ENCODE measurements at places on chromosomes 1 and 21.

DNA sequence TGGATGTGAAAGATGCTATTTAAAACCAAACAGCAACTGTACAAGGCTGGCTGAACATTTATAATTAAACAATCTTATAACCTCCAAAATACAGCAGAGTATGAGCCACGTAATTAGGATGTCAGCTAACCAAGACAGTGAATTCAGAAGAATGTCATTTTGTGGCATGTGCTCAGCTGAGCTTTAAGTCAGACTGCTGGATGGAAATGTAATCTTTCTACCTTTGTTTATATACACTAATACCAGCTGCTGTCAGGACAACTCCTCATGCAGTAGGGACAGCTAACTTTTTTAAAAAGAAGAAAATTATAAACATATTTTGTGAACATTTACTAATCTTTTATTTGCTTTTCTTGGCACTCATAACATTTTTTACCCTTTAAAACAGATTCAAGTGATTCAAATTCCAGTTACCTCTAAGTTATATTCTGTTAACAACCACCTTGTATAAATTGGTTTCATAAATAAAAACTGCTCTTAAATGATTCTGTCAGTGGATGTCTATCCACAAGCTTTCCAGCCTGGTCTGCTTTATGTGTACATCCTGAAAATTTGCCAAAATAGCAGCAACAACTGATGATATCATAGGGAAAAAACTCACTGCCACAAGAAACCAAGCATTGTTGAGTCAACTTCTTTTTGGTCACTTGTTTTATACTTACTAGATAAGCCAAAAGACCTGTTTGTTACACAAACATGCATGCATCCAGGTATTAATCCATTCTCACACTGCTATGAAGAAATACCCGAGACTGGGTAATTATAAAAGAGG is 36.1 kb downstream of the DPH5 start:
- no peak for DNase-seq

DNA sequence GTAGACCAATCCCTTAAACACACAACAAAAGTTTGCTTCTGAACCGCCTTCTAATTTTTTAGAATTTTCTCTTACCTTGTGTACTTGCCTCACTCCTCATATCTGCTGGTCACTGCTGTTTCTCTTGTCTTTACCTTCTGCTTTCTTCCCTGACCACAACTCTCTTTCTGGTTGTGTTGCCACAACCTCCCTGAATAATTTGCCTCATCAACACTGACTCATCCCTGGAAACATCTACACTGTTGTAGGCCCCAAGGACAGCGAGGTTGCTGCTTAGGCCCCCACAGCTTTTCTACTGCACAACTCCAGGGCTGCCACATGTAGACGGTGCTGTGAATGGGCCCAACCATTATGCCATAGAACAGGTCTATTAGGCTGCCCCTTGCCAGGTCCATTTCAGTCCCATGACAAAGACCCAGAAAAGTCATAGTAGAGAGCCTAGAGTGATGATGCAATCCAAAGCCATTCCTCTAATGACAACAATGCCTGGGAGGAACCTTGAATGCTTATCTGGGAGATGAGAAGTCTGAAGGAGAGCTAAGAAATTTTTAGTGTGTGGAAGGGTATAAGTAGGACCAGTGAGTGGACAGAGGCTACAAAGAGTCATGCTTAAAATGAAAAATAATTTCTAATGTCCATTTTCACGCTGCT is 36.6 kb upstream of the LCE5A start:
- no peak for DNase-seq

DNA sequence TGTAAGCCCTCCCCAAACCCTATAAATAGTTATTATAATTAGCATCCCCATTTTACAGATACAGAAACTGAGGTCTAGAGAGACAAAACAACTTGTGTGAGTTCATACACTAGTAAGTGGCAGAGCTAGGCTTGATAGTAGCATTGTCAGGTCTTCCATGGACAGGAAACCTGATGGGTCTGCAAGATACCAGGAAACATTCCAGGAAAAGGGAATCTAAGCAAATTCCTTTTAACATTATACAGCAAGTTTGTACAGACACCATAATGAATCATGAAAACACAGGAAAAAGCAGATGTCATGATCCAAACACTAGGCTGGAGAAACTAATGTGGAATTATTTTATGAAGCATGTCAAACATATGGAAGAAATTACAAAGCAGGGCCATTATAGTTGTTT is 89.1 kb upstream of the KCNK2 start:
- DNase-seq: no peak

DNA sequence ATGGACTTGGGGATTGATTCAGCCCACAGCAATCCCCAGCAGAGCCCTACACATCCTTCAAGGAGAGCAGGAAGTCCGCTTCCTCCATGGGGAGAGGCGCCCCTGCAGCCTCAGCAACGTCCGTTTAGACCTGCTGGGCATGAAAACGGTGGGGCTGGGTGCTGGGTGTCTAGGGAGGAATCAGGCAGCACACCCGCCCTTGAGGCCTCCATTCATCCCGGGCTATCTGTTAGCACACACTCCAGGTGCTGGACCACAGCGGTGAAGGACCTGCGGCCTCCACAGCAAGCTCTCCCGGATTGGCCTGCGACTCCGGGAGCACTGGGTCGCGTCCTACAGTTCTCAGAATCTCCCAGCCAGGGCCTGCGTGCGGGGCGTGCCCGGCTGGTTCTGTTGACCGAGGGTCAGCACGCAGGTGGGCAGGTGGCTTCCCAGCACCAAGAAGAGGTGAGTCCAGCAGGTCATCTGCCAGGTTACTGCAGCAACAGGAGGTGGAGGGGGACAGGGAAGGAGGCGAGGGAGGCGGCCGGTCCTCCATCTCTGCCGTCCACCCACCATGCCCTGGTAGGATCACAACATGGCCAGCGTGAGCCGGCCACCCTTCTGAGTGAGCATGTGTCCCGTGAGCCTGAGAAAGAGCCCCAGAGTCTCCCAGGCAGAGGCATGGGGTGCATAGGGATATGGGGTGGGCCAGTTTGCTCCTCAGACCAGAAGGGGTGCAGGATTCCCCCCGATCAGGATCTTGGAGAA is 96.6 kb downstream of the RIPK4 start:
- DNase-seq: no peak

GRCh38 chr1:166032572-166033371 is 134.0 kb downstream of the FAM78B start:
- DNase-seq: peak; percentile 31

GRCh38 chr21:21064353-21064752 is 66.1 kb downstream of the NCAM2 start:
- no peak for DNase-seq

DNA sequence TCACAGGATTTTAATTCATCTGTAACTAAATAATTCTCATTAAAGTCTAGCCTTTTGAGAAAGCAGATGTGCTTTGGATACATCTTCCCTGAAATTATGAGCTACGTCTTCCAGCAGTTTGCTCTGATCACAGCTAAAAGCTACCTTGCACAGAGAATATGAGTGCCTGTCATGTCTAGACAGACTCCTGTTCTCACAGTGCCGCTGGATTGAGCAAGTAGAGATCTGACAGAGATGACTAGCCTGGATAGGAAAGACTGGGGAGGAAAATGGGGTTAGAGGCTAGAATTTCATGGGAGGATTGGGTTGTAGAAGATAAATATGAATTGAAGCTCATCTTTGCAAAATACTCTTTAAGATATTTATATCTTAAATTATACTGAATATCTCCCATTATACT is 24.1 kb downstream of the CEPT1 start:
- no peak for DNase-seq

GRCh38 chr1:98817821-98818220 is 156.3 kb downstream of the SNX7 start:
- no peak for DNase-seq

DNA sequence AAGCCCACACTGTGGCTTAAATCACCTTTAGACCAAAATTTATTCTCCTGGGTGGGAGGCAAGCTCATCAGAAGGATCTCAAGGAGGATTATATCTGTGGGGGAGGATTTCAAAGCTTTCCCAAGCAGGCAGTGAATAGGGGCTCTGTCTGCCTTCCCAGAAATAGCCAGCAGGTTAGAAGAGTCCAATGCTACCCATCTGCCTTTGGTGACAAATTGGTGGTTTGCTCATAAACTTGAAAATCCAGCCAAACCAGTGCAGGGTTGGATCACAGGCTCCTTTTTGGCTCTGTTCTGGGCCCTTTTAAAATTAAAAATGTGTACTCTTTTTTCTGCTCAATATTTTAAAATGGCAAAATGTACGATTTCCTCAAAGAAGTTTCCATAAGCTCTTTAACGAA is 118.9 kb upstream of the ZC3H11B start:
- DNase-seq: no peak

DNA sequence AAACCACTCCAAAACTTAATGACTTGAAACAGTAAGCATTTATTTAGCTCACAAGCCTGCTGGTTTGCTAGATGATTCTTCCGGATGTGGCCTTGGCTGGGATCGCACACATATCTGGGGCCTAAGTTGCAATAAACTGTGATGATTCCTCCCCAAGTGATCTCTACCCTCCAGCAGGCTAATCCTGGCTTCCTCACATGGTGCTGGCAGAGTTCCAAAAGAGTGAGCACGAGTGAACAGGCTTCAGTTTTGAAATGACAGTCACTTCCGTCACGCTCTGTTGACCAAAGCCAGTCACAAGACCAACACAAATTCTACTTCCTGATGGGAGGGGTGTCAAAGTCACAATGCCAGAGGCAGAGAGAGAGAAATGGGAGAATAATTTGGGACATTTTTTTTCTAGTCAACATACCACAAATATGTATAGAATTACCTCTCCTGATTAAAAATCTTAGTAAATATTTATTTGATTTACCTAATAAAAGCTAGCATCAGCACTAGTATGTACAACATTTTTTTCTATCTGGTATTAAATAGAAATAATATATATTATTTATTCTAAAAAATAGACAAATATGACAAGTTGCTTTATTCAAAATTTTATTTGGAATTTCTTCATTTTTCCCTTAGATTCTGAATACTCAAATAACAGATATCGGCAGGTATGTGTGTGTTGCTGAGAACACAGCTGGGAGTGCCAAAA is 292.7 kb downstream of the TPR start:
- peak; percentile 85 for DNase-seq

DNA sequence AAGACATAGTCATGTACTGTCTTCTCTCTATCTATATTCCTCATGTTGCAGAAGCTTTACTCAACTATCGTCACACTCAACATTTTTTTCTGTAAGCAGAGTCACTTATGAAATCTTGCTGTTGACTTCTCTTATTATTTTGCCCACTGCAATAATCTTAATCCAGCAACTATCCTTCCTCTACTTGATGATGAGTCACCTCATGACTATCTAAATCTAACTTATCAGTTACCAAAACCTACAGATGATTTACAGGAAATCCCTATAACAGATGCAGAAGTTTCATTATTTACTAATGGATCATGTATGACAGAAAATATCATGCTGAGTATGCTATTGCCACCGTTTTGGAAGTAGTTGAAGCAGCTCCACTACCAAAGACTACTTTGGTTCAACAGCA is 378.9 kb downstream of the DUSP10 start:
- no peak for DNase-seq

DNA sequence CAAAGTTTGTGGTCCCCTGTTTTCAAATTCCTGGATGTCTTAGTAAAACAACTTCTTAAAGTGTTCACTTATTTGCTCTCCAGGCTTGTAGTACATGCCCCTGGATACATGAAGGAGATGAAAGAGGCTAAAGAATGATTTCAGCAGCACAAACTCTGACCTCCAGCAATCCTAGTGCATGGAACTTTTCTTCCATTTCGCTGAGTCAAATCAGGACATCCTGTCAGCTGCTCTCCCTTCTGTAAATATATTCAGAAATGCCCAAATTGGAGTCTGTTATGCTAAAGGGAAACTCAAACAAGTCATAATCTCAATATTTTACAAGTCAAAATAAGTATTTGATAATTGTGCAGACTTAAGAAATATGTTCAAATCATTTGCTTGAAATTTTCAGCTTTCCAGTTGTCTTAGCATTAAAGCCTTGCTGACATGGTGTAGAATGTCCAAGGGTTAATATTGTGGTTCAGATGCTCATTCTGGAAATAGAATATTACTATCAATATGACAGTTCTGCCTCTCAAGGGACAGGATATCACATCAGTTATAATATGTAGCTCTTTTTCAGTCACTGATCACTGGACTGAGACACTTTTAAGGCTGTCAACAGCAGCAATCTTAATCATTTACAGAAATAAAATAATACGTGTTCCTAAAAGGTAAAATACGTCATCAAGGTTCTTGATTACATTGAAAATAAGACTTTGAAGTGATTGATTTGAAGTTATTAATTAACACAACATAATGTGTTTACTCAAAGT is 1157.3 kb downstream of the PLA2G4A start:
- DNase-seq: no peak

- no peak for DNase-seq
Measured at GRCh38 chr1:107842241-107842640, 122.7 kb downstream of the VAV3 start.

DNA sequence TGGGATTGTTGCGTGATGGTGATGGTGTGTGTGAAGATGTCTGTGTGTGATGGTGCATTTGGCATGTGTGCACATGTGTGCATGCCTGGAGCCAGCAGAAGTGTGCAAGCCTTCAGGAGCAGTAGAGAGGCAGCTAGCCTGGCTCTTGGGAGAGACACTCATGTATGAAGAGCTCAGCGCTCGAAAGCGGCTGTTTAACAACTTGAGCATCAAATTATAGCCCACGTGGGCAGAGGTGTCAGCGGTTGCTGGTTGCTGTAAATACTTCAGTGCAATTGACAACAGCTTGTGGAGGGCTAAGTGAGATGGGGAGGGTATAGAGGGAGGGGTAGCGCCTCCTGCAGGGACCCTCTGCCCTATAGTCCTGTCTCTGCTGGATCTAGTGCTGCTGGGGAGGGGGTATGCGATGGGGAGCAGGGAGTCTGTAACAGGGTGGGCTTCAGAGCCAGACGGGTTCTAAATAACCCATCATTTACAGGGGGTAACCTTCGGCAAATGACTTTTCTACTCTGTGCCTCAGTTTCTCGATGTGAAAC is 21.5 kb downstream of the FOXD2 start:
- no peak for DNase-seq

Measured in NCI-H2081 treated with DMSO at 0.1 percent for 48 hours (cell line).